ENCODE measurements at places on chromosomes 3 and 15.
A peak's percentile ranks its signal among the peaks of the same experiment; 100 is the strongest.

DNA sequence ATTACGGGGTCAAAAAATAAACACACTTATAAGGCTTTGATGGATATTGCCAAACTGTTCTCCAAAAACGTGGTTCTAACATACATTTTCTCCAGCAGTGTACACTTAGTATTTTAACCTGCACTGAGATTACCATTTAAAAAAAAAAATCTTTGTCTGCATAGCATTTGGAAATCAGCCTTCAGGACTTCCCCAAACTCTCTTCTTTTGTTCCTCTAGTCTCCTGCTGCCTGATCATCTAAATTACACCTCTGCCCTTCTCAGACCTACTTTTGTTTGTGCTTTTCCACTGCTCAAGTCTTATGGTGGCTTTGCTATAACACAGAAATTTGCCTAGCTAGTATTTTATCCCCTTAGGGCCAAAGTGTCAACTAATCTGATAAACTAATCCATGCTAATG lies 3.8 kb downstream of the NCEH1 start:
- DNase-seq = no peak

DNA sequence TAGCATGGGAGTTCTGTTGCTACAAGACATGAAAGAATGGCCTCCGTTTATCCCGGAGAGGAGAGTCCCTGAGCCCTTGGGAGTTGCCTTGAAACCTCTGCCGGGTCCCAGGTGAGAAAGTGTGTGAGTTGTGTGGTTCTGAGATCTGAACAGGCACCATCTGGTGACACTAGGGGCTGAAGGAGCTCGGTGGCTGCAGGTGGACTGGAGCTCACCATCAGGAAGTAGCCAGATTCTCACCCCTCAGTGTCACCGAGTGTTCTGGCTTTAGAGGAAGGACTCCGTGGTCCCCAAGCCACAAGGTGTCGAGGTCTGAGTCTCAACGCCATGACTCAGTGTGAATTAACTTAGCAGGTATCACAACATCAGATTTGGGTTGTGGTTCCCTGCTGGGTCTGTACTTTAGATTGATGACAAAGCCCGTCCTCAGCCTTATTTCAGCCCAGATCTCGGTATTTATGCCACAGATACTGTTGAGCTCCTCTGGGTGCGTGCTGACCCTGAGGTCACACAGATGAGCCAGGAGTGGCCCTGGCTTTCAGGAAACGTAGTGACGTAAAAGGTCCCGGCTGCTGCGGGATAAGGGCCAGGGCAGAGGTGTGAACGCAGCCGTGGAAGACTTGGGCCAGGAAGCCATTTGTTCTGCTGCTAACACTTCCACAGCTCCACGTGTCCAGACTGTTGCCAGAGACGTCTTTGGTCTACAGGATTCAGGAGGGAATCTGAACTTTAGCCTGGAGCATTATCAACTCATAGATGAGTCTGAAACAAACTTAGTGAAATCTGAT lies 54.4 kb downstream of the PGPEP1L start:
- DNase-seq = peak; percentile 95

- no peak for DNase-seq
Measured at GRCh38 chr3:54642147-54642546, 285.7 kb downstream of the LRTM1 start.

DNA sequence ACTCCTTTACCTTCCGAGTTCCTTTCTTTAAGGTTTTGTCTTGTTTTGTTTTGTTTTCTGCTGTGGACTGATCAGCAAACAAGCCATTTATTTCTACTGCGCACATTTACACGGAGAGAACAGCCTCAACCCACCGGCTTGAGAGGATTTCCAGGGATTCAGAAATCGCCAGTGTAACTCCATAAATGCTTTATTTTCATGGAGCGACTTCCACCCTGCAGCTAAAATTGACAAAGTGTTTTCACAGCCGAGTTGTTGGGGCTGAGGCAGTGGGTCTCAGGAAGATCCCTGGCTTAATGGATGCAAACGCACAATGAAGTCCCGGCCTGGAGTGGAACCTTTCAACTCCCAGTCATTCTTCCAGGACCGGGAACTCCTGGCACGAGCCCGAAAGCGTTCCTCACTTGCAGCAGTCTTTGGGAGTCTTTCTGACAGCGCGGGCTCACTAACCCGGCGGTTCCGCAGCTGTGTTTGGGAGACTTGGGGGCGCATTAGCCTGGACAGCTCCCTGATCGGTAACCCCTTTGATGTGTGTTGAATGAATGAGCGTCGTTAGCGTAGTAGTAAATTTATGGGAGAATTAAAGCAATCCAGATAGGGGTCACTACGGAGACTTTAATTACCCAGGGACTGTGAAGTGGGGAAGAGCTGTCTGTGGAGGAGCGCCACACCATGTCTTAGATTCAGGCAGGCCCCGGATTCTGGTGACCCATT lies 785 bp upstream of the MYRIP start:
- DNase-seq = no peak

- DNase-seq = no peak
Measured at GRCh38 chr3:159451067-159451466, 537.6 kb upstream of the IL12A start.

- DNase-seq = no peak
Measured at GRCh38 chr3:72407766-72408165, 440.5 kb downstream of the SHQ1 start.

- DNase-seq = no peak
Measured at GRCh38 chr15:44718927-44719292, 7.6 kb downstream of the B2M start.

- no peak for DNase-seq
Measured at GRCh38 chr15:39434751-39435238, 146.1 kb upstream of the THBS1 start.

- no peak for DNase-seq
Measured at GRCh38 chr15:48426941-48427340, 95.7 kb downstream of the DUT start.

GRCh38 chr3:171685116-171685895 lies 125.0 kb downstream of the PLD1 start:
- no peak for DNase-seq

GRCh38 chr15:83018436-83018835 lies 7.0 kb upstream of the C15orf40 start:
- no peak for DNase-seq

DNA sequence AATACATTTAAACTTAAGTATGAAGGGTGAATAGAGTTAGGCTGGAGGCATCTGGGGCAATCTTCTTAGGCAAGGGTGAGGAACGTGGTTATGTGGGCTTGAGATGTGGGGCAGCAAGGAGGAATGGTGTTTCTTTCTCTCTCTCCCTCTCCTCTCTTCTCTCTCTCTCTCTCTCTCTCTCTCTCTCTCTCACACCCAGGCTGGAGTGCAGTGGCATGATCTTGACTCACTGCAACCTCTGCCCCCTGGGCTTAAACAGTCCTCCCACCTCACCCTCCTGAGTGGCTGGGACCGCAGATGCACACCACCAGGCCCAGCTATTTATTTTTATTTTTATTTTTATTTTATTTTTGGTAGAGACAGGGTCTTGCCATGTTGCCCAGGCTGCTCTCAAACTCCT lies 4.0 kb upstream of the MGA start:
- no peak for DNase-seq

DNA sequence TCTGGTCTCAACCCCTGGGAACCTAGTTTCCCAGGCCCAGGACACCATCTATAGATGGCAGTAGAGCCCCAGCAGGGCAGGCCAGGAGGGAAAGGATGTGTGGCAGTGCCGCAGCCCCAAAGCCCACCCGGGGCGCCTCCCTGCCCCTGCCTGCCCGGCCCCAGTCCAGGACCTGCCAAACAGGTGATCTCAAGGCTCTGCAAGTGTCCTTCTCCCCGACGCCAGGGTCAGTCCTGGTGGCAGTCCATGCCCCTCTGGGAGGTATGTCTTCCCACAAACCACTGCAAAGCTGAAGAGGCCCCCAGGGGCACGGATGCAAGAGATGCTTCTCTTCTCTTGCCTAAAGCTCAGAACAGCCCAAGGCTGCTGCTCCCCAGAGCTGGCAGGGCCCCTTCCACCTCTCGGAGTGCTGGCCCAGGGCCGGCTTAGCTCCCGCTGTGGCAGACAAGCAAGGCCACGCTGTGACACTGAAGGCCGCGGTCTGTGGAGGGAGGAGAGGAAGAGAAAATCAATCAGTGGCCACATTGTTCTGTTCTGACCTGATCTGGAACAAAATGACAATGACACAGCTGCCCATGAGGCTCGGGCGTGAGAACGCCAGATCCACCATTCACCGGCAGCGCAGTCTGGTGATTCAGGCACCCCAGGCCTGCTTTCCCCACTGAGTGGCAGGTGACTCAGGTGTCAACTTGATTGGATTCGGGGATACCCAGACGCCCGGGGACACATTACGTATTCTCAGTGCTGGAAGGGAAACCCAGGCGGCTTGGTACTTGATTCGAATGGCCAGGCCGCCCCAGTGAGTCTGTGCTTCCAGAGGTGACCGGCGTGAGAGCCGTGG lies 34.0 kb downstream of the KLHL25 start:
- DNase-seq = no peak

GRCh38 chr3:12932347-12932746 lies 91.0 kb upstream of the RPL32 start:
- DNase-seq = no peak

- no peak for DNase-seq
Measured at GRCh38 chr15:66756295-66756694, 54.3 kb downstream of the SMAD6 start.

- DNase-seq = peak; percentile 12
Measured at GRCh38 chr3:30751610-30752299, 142.7 kb downstream of the GADL1 start.

DNA sequence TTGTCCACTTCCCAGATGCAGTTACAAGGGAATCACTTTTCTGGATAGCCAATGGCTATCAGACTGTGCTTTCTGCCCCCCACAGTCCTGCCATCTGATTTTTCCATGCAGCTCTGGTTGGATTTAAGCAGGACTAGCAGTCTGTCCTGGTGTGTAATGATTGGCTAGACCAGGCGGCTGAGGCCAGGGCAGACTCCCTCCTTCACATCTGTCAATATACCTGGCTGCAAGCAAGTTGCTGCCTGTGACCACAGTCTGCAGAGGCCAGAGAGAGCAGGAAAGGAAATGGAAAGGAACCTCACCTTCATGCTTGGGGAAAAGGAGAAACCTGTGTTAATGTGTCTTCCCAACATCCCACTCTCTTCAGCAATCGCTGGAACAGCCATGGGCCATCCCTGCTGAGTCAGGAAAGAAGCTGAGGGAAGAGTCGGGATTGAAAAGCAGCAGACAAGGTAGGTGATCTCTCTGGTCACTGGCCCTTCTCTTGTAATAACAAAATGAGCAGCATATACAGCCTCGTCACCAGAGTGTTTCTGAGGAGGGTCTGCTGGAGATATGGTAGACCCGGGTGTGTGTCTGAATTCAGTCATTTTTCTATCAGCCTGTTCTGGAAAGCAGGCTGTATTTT lies 126.7 kb upstream of the PHLDB2 start:
- DNase-seq = no peak

GRCh38 chr3:101954936-101955335 lies 105.6 kb downstream of the NFKBIZ start:
- DNase-seq = no peak

- DNase-seq = no peak
Measured at GRCh38 chr3:4644951-4645350, 151.8 kb downstream of the ITPR1 start.

DNA sequence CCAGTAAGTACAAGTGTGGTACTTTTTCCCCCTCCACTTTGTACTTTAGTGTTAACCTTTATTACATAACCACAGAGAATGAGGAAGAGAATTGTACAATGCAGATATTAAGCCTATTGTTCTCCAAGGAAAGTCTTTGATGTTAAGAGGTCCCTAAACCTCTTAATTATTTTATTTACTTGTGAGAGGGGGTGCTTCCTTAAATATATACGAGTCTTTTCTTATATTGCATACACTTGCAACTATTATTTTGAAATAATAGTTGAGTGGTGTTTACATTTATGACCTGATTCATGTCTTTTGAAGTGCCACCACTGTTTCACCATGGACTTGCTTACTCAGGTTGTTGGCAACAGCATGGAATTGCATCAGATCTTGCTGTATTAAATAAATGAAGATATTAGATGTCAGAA lies 10.1 kb downstream of the USP3 start:
- no peak for DNase-seq

Data from NK-92 treated with Interleukin-12 subunit alpha and Interleukin-12 subunit beta, amount 100 ng/mL, for 24 hours (cell line).